ENCODE measurements at places on chromosomes 1 and 21.

DNA sequence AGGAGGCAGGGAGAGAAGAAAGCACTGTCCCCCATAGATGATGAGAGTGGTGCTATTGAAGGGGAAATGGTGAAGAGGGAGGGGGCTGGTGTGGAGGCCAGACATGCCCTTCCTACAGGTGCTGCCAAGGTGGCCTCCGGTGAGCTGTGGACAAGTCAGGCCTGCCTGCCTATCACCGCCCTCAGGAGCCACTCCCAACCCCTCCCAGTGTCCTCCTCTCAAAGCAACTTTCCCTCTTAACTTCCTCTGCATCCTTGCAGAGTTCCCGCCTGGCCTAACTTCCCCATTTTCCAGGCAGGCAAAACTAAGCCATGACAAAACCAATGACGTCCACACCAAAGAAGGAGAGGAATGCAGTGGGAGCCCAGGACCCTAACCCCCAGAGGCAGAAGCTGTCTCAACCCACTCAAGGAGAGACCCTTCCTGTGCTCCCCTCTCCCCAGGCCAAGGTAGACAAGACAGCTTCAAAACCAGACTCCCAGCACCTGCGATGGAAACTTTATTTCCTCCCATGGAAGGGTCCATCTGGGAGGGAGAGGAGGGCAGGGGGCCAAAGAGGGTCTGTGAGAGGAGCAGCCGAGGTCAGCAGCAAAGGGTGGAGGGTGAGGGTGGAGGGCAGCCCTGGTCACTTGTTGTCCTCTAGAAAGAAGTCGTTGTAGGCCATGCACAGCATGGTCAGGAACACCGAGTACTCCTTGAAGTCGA is 1.0 kb upstream of the S100A6 start:
- DNase-seq: no peak

DNA sequence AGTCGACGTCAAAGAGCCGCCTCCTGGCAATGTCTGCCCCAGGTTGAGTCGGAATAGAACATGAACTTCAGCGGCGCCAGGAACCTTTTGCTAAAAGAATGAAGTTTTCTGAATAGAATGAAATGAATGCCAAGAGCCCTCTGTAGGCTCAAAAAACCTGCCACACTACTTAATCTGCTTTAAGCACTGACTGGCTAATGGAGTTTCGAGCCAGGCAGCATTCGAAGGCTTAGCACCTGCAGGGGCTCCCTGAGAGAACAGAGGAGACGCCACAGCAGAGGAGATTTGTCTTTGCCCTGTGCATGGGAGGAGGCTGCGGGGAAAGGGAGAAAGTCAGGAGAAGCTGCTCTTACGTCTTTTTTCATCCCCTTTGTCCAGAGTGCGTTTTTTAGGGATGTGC is 641.7 kb downstream of the AJAP1 start:
- no peak for DNase-seq

DNA sequence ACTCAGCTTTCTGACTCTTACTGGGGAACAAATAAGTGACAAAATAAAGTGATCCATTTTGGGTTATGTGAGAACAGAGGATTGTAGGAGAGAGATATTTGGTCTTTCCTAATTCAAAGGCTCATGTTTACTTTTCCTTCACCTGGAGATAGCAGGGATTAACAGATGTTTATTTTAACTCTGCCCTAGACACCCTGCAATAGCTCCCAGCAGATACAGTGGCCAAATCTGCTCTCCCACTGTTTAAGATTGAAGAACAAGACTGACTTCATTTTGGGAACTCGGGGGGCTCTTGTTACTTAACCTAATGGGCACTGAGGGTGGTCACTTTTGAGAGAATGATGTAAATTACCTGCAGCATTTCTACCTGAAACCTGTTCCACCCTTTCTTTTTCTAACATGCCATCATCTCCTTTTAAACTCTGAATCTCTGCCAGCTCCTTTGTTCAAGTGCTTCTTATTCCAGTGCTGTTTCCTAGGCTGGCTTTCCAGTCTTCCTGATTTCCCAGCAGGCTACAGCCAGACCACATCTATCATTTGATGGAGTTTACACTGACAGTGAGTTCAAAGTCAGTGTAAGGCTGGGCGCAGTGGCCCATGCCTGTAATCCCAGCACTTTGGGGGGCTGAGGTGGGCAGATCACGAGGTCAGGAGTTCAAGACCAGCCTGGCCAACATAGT is 90.0 kb downstream of the SELENOF start:
- DNase-seq: no peak

GRCh38 chr1:112841825-112842224 is 114.2 kb downstream of the SLC16A1 start:
- no peak for DNase-seq

DNA sequence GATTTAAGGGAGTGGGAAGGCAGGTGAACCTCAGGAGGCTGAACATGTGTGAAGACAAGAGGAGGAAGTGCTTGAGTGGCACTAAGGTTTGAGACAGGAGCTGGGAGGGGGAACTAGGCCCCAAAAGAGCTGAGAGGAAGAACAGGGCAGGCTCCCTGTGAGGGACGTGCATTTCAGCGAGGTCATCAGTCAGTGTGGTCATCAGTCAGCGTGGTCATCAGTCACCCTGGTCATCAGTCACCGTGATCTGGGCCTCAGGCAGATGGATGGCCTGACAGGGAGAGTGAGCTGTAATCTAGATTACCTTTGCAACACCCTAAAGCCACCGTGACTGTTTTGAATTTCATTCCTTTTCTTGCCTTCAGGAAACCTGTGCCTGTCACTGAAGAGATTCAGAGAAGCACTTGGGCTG is 29.1 kb downstream of the VTCN1 start:
- no peak for DNase-seq

- DNase-seq: no peak
These were observed 130.6 kb downstream of the EIF4G3 start for GRCh38 chr1:21046132-21046531.

DNA sequence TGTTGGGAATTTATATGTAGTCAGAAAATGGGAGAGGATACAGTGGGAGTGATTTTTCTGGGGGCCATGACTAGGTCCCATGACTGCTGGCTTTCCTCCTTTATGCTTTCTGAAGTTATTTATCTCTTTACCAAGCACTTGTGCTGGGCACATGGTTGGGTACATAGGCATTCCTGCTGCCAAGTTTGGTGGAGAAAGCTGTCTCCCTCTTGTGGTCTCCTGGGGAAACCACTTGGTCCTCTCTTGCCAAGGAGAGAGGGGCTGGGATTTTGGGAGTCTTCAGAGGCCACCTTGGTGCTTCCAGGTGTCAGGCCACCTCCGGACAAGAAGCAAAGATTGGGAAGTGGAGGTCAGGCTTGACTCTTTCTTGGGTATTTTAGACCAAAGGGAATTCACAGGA is 120.2 kb upstream of the KCNE2 start:
- DNase-seq: no peak

- no peak for DNase-seq
These were observed 104.8 kb upstream of the CASZ1 start for GRCh38 chr1:10901091-10901890.

DNA sequence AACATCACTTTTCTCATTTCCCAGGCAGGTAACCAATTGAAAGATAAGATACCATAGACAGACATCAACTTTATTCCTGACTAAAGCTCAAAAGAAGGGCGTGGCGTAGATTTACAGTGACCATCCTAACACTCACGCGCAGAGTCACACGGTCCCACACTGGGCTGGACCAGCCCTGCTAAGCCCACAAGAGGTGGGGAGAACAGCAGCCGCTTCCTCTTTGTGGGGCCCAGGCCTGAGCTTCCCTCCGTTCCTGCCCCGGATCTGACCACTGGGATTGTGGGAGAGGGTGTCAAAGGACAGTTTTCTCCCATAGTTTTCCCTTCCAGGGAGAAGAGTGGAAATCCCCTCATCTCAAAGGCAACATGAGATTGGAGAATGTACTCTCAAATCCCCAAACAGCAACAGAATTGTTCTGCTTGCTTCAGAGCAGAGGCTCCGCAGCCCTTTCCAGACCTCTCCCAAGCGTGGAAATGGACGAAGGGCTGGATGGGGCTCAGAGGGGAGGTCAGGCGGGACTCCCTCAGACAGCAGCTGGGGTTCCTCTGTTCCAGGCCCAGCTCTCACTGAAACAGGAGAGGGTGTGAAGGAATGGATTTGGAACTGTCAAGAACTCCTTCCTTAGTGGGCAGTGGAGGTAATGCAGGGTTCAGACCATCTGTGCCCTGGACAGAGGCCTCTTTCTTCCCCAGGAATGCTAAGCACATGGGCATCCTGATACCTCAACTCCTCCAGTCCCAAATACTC is 33.7 kb downstream of the L1TD1 start:
- no peak for DNase-seq

GRCh38 chr1:205259324-205259832 is 31.6 kb downstream of the TMCC2 start:
- DNase-seq: no peak

DNA sequence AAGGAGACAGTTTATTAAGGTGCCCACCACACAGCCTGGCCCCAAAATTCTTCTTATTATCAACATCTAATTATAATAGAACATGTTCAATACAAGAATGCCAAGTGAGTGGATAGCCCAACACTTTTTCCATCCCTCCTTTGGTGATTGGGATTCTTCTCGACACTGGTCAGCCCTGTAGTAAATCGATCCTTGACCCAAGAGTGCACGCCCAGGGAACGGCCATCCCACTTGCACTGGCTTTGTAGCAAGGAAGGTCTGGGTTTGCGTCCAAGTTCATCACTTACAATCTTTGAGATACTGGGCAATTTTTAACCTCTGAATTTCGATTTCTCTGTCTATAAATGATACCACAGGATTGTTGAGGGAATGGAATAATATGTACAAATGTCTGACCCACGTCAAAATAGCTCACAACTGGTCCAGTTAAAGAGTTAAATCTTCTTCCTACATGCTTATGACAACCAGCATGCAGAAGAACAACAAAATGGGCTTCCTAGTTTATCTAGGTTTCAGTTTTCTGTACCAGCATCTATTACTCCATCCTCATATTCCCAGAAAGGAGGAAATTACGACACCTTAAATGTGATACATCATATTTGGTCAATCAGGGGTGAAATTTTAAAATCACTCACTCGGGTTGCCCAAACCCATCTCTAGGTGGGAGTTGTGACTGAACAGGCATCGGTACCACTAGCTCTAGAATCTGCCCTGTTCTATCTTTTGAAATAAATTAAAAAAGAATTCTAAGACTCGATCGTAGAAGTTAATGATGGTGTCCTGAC is 161.8 kb downstream of the CLIC6 start:
- DNase-seq: no peak

Data from cerebellar nuclear complex (tissue), 1 donor.